ENCODE measurements at places on chromosomes 3 and 15.

- DNase-seq: no peak
These were observed 204.2 kb upstream of the COL8A1 start for GRCh38 chr3:99434190-99434589.

- DNase-seq: no peak
These were observed 1.1 kb upstream of the KPNA1 start for GRCh38 chr3:122515870-122516269.

GRCh38 chr15:28895146-28895545 is 9.4 kb downstream of the APBA2 start:
- DNase-seq: no peak

DNA sequence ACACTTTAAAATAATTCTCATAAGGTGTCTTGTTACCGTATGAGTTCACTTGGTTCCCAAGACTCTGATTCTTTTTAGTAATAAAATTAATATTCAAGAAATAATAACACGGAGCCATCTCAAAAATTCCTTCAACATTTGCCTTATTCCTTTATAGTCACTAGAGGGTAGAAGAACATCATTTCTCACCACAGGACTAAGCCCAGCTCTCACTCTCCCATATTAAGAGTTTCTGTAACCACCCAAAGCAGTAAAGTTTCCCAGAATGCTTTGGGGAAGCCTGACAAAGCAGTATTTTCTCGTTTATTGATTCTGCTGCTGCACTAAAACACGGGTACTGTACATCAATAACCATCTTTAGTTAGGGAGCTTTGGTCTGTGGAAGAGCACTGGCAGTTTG is 114.9 kb downstream of the MCTP2 start:
- DNase-seq: no peak

DNA sequence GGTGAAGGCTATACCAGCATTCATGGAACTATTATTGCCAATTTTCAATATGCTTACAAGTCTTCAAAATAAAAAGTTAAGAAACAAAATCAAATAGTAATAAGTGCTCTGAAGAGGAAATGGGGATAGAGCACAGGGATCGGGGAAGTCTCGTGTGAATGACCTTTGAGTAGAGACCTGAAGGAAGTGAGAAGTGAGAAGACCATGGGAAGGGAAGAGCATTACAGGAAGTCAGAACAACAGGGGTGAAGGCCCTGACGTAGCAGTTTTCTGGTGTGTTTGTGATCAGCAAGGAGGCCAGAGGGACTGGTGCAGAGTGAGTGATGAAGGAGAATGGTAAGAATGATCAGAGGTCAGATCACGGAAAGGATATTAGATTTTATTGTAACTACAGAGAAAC is 48.1 kb downstream of the STAC start:
- DNase-seq: no peak

DNA sequence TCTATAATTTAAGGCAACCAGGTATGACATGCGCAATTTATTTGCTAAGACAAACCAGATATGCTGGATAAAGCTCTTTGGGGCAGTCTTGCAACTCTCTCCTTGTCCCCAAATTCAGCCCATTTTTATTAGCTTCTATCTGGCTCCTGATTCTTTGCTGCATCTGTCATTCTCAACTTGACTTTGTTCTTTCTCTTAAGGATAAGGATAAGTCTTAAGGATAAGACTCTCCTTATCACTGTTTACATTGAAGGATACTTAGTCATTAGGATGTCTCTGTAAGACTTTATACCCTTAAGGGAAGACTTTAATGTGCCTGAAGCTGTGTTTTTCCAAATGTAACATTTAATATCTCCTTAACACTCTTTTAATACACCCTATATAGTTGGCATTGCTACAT is 49.2 kb downstream of the ALCAM start:
- no peak for DNase-seq

- DNase-seq: no peak
These were observed at the start of gene TRAK1 for GRCh38 chr3:42090973-42091731. TRAK1 (plus strand) TSS chr3:42091357; CDS start chr3:42091470, 113 bp downstream.

DNA sequence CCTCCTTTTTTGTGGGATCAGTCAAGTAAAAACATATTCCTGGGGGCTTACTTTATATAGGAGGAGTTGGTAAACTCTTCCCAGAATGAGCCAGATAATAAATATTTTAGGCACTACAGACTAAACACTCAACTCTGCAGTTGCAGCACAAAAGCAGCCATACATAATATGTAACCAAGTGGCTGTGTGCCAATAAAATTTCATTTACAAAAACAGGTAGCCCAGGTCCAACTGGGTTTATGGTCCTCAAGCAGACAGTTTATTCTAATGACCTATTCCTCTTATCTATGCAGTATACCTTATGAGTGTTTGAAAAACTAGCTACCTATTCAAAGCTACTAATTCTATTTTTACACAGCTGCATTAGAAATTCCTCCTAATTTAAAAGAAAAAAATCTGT is 61.8 kb downstream of the FAIM start:
- DNase-seq: no peak

DNA sequence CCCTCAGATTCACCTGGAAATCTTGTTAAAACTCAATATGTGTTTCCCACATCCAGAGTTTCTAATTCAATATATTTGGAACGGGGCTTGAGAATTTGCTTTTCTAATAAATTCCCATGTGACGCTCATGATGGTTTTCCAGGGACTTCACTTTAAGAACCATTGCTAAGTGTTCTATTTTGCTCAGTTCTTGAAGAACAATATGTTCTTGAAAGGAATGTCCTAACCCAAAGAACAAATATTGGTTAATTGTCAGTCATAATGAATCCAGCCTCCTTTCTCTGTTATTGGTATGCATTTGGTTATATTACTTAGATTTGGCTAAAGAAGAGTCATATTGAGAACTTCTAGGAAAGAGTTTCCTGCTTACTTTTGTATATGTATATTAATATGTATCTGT is 4.4 kb upstream of the PLSCR2 start:
- DNase-seq: no peak

- no peak for DNase-seq
These were observed 73.2 kb upstream of the SLC4A7 start for GRCh38 chr3:27557411-27557810.

DNA sequence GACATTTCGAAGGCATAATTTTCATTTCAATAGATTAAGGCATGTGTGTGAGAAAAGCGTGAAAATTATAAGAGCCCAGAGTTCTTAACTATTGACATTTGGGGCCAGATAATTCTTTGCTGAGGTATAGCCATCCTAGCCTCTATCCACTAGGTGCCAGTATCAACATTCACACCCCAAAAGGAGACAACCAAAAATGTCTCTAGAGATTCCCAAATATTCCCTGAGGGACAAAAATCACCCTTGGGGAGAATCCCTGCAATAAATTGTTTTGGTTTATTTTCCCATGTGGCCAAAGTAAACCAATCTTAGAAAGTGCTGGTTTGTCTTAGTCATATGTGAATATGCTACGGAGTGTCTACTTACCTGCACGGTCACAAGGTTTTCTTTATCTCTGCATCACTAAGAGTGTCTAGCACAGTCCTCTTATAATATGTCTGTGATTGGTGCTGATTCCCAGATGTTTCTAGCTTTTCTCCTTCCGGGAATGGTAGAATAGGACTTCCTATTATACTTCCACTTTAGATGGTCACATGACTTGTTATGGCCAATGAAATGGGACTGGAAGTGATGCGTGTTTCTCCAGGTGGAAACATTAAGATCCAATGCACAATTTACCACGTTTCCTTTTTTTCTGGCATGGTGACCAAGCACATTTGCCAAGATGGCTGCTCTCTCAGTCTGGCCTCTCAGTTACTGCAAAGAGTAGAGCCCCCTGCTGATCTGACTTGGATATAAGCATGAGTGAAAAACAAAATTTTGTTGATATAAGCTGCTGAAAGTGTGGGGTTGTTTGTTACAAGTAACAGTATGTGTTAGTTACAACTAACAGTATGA is 8.0 kb upstream of the KBTBD8 start:
- DNase-seq: no peak

DNA sequence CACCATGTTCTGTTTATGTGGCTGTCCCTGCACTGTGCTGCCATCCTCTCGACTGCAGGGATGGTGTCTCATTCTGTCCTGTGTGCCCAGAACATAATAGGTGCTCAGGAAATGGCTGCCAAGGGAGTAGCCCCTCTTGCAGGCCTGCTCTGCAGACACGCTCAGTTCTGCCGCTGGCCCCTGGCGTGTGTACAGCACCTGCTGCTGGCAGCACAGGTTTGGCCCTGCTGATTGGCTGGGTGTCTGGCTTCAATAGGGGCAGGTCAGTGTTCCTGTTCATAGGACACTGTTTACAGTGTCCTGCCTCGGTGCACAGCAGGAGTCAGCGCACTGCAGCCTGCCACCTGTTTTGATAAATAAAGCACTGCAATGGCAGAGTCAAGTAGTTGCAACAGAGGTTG is 146.9 kb downstream of the DNAJB8 start:
- no peak for DNase-seq

DNA sequence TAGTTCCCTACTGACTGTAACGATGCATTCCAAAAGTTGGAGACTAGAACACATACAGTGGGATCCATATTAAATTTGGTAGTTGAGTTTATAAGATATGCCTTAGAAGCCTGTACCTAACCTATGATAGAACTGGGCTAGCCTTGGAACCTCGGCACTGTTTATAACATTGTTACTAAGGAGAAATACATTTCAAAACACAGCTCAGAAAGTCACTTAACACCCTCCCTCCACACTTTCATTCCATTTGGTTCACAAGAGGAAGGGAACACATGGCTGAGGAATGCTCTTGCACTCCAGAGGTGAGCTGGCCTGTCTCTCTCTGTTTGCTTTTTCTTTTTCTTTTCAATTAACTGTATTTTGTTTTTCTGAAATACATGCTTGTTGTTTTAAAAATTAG is 48.7 kb upstream of the TSC22D2 start:
- no peak for DNase-seq

- DNase-seq: no peak
These were observed 120.5 kb downstream of the GREM1 start for GRCh38 chr15:32838338-32838737.

DNA sequence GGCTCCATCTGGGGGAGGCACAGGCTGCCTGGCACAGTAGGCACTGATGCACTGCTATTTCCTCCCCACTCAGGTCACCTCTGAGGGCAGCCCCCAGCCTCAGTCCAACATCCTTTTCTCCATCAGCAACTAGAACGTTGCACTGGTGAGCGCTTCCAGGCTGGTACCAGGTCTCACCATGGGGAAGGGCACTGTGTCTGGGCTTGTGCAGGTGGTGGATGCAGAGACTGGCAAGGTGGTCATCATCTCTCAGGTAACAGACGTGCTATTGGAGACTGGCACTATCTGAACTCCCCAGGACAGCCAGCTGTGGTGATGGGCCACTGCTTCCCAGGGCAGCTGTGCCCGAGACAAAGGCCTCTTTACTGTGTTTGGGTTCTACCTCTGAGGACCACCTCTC is 8.3 kb upstream of the TXNRD3 start:
- no peak for DNase-seq

GRCh38 chr15:53618461-53618860 is 141.0 kb downstream of the WDR72 start:
- no peak for DNase-seq

- no peak for DNase-seq
These were observed 15.2 kb upstream of the XIRP1 start for GRCh38 chr3:39207361-39208186.

DNA sequence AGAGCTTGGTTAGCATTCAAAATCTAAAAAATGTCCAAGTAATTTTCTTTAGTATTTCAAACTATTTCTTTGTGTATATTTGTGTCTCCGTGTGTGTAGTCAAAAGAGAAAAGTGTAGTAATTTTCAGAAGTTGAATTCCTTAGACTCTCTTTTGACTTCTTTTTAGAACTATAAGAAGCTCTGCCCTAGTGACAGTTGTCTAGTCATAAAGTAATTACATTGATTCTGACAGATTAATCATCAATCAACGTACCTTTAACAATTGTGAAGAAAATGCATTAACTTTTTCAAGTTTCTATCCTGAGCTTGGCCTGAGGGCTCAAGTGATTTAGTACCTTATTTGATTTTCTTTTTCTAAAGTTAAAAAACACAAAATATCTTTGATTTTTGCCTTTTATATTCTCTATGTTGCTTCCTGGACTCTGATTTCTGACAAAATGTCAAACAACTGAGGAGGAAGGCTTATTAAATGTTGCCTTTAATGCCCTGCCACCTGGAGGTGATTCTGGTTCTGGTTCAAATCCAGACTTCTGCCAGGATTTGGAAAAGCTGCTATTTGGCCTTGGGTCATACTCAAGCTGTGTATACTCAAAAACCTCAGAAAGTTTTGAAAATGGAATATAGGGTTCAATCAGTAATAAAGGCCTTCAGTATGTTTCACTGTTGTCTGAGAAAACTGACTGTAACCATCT is 653.6 kb downstream of the NSUN3 start:
- DNase-seq: no peak

- DNase-seq: no peak
These were observed 5.3 kb downstream of the IGF1R start for GRCh38 chr15:98653686-98654085.

GRCh38 chr15:76904461-76905012 is 603 bp downstream of the SCAPER start:
- peak; percentile 11 for DNase-seq

DNA sequence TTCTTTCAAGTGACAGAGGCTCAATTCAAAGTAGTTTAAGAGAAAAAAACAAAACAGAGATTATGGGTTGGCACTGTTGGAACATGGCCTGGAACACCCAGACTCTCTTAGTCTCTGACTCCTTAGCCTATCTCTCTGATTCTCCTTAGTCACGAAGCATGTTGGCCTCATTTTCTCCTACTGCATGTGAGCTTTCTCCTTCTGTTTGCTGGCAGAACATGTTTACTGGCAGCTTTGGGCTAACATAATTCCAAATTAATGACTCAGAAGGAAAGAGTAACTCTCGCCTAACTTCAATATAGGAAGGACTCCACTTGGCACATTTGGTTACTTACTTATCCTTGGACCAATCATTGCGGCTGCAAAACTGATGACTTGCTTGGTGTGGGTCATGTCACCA is 21.7 kb upstream of the CCDC39 start:
- no peak for DNase-seq

GRCh38 chr3:11643605-11644087 is at the start of gene VGLL4:
VGLL4 (minus strand) TSS chr3:11643915; CDS start chr3:11643518, 397 bp downstream.
- peak; percentile 59 for DNase-seq

DNA sequence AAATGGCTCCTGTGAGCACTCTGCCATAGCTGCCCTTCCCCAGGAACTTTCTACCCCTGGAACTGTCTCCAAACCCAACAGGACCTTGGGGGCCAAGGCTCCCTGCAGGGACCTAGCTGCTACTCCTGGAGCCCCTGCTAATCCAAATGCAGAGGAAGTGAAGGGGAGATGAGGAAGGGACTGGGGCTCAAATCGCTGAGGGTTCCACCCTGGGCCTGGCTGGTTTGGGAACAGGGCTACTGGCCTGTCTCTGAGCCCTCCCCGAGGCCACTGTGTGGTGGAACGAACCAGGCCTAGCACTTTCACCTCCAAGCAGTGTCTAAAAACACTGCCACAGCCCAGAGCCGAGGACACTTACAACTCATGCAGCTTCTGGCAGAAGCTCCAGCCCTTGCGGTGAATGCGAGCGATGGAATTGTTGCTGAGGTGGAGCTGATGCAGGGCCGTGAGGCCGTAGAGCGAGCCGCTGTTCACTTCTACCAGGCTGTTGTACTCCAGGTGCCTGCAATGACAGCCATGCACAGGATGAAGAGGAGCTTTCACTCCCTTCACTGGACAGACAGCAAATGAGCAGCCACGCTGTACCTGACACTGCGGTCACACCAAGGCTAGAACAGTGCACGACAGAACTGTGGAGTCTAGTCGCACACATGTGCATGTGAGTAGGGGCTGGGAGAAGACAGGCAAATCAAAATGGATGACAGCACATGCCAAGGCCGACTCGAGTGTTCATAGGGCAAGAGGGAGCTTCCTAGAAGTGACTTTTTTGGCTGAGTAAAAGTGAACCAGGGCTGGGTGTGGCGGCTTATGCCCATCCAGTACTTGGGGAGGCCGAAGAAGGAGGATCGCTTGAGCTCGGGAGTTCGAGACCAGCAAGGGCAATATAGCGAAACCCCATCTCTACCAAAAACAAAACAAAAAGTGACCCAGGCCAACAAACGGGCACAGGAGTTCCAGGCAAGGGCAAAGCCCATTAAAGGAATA is 90.8 kb downstream of the LRIG1 start:
- no peak for DNase-seq
